ENCODE measurements at places on chromosomes 13 and 19.

- no peak for DNase-seq
Observed at GRCh38 chr13:34310539-34310938, 492.6 kb downstream of the RFC3 start.

DNA sequence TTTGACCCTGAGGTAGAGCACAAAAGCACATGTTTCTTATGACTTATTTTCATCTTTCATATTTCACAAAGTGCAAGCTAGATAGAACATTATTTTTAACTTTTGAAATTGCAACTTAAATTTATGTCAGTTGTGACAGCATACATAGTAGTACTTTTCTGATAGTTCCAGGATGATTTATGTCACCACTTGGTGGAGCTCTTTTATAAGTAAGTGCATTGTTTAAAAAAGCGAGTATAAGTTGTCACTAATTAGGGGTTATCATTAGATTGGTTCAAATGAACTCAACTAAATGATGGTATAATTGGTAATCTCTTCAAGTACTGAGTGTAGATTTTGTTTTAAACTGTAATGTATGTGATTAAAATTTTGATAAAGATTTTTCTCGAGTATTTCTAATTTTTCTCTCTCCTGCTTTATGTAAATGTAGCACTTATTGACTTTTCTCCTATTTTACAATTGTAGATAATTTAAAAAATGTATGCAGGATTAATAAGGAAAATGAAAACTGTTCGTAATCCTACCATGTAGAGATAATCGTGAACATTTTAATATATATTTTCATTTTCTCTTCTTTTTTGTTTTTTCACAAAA lies 31.1 kb downstream of the RB1 start:
- DNase-seq, result peak; percentile 65

DNA sequence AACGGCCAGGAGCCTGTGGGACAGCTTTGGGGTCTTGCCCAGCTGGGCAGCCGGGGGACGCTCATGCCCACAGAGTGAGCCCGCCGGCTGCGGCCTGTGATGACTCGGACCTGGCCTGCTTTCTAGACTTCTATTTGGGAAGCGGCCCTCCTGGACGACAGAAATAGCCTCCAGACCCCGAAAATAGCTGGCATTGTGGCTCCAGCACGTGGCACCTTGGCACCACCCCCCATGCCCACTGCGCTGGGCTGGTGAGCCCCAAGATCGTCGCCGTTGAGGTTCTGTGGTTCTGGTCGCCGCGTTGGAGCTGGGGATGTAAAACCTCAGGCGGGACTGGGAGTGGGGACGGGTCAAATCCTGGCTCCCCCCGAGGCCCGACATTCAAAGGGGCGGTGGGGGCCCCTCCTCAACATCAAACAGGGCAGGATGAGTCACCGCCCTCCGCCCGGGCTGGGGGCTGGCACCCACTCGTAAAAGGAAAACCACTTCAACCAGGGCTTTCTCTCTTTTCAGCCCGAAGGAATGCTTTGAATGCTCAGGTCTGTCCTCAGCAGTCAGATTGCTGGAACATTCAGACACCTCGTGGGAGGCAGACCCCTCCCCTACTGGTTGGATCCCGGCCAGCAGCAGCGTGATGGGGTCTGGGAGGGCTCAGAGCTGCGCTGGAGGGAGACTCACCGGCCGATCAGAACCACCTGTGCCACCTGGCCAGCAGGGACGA lies 42.1 kb downstream of the GADD45B start:
- no peak for DNase-seq

GRCh38 chr19:31057476-31057875 lies 291.8 kb downstream of the TSHZ3 start:
- no peak for DNase-seq

GRCh38 chr19:1379126-1379905 lies 4.4 kb upstream of the NDUFS7 start:
- no peak for DNase-seq

GRCh38 chr19:33177417-33177979 lies 16.6 kb upstream of the LRP3 start:
- DNase-seq, result no peak
